COLO829 (cell line): ENCODE measurements at places on chromosomes 6 and 20.

DNA sequence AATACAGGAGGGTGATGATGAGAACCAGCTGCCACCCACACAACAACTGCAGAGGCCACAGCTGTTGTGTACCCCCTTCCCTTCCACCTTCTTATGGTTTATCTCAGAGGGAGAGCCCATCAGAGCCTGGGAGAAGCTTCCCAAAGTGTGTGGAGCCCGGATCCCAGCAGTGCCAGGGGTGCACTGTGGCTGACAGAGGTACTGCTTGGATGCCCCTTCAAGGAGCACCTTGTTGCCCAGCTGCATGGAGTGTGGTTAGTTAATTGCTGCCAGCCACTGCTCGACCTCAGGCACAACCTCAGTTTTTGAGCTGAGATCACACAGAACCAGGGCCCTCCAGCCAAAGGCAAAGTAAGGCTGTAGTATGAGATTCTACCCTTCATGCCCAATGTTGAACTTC, 13.0 kb downstream of the PI3 start:
- DNase-seq: no peak

- peak; percentile 39 for DNase-seq
Measured at GRCh38 chr6:14706378-14706929, 539.4 kb upstream of the JARID2 start.

GRCh38 chr6:46103441-46104115, 26.2 kb upstream of the ENPP4 start:
- DNase-seq: no peak

DNA sequence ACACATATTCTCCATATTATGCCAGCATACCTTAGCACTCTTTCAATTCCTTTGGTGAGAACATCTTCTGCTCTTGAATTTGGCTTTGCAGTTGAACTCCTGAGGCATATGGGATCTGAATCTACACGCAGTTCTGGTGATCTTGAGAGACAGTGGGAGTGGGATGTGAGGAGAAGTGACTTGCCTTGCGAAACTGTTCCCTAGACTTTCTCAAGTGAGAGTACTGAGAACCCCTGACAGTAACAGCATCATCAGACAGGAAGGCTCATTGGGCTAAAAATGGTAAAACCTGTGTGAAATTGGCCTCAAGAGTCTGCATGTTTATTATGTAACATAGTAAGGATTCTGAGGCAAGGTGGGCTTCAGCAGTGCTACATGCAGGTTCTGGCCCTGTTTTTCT, 49.1 kb upstream of the CEP85L start:
- DNase-seq: no peak

DNA sequence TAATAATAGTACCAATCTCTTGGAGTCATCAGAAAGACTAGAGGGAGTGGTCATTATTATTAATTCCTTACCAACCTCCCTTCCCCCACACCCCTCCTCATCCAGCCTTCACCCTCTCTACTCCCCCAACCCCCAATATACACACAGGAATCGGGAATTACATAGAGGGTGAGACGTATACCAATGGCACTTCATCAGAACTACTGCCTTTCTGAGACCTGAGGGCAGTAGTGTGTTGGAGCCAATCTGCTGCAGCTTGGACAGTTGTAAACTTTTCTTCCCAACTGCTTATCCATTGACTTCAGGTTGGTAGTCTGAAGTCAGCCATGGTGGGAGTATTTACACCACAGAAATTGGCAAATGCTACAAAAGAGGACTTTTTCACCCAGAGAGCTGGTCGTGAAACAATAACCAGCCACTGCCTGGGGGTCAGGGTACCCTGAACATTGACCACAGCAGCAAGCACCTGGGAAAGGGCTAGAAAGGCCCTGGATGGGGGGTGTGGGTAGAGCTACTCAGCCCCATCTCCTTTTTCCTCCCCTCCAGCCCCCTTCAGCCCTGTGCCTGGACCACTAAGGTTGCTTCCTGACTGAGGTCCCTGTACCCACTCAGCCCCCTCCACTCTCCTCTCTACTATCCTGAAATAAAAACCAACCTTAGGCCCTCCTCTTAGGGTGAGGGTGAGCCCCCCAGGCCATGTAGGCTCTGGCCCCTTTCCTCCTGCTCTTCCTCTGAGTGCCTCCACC, 161.5 kb downstream of the MRPL14 start:
- DNase-seq: no peak

DNA sequence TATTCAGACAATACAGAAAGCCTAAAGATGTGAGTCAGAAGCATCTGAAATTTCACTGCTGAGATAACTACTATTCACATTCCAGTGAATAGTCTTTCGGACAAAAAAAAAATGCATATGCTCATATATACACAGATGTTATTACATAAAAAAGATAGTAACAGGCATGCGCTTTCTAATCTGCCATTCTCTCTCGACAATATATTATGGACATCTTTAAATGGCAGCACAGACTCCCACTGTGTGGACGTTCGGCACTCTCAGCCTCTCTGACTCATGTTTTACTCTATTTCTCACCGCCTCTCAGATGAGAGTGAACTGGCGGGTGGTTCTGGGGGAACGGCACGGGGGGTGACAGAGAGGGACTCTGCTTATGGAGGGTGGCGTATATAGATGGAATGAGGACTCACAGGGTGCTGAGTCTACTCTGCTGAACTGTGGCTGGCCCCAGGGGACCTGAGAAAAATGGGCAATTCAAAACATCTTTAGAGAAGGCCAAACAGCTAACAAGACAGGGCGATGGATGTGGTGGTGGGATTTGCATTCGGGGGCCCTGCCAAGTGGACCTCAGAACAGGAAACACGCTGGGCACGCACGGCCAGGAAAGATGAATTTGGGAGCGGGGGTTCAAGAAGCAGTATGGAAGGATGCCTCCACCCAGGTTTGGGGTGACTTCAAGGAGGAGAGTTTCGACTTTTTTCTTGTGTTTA, 68.9 kb downstream of the MDGA1 start:
- DNase-seq: peak; percentile 36

DNA sequence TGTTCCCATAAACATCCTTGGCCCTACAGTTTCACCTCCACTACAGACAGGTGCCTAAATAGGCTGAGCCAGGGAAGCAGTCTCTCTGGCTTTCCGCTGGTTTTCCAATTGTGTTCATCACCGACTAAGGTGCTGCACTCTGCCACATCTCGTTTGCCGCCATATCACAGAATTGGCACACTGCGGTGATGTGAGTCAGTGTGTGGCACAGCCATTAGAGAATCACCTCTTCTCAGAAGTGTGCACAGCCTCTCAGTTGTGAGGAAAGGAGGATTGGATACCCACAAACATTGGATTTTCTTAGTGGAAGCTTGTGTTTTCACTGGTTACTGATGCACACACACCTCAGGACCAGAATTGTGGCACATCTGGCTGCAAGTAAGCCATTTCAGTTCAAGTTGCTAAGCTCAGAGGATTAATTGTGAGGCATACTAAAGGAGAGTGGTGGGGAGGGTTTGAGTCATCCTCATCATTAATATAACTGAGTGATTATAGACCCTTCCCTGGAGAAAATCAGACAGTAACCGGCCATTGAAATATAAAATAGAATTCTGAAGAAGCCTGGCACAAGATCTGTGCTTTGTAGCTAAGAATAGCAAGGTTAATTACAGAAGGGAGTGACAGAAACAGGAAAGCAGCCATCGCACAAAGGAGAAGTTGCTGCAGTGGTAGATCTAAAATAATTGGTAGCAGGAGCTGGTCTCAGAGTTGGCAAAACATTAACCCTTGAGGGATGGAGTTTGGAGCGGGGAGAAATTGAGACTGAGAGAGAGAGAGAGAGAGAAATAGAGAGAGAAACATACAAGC, 506.9 kb downstream of the LMBRD1 start:
- no peak for DNase-seq

GRCh38 chr20:39016041-39016440, 53.9 kb downstream of the DHX35 start:
- DNase-seq: no peak

GRCh38 chr6:43318011-43318410, 9.4 kb upstream of the CRIP3 start:
- no peak for DNase-seq

DNA sequence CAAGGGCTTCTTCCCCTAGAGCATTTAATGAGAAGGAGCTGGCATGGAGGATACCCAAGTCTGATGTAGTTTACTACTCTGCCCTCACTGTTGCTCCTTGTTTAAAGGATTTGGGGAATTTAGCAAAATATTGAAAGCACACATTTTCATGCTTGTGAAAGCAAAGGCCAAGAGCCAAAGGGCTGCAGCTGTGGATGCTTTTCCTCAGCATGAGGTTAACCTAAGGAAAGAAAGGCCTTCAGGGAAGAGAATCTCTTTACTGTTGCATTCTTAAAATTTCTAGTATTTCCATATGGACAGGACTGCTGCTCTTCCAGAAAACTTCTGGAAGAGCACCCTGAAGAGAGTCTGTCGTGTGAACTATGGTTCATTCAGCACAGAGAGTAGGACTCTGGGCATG, 45.9 kb upstream of the SASH1 start:
- no peak for DNase-seq

- no peak for DNase-seq
Measured at GRCh38 chr6:2162079-2162445, 83.3 kb downstream of the GMDS start.

DNA sequence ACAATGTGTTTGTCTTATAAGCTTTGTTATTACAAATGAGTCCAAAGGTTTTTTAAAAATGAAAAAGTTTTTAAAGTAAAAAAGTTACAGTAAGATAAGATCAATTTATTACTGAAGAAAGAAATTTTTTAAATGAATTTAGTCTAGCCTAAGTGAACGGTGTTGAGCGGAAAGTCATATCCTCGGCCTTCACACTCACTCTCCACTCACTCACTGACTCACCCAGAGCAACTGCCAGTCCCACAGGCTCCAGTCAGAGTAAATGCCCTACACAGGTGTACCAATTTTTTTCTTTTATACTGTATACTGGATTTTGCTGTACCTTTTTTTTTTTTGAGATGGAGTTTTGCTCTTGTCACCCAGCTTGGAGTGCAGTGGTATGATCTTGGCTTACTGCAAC, 42.7 kb upstream of the AGPAT4 start:
- no peak for DNase-seq

GRCh38 chr6:159378411-159379328, 209.5 kb downstream of the FNDC1 start:
- no peak for DNase-seq

DNA sequence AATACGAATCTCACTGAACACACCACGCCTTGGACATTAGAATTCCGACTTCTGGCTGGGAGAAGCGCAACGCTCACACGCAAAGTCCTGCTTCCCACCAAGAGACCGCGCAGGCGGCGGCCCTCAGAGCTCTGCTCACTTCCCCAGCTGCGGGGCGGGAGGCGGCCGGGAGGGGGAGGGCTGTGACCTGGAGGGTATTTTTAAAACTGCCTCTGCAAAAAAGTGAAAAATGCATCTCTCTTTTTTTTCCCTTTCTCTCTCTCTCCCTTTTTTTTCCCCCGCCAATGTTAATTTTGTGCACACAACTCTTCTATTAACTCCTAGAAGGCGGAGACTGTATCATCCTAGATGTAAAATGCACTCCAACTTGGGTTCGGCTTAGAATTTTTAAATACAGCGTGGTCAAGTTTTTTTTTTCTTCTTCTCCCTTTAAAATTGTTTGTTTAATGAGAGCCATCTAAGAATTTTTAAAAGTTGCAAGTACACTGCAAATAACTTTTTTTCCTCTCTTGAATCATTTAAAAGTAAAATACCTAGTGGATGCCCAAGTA, 66.4 kb downstream of the STX11 start:
- DNase-seq: no peak

DNA sequence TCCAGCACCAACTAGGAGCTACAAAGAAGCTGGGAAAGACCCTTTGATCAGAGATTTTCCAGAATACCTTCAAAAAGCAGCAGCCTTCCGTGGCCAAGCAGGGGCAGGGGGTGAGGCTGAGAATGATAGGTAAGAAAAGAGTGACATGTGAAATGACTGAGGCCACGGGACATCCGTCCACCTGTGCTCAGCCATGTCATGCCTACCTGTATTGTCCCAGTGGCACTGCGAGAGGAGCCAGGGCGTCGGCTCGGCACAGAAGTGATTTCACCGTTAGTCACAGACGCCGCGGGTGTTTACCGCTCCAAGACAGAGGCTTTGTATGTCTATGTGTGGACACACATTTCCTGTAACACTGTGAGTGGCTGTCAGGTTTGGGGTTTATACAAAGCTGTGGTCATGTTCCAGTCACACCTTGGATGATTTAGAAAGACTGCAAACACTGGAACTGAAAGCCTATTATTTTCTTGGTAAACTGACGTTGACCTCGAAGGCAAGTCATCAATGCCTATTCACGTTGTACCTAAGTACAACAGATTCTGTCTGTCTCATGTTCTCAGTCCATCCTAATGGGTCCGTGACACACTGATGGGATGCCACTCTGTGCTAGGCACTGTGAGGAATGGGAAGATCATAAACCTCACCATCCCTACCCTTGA, 32.1 kb upstream of the JAG1 start:
- no peak for DNase-seq

DNA sequence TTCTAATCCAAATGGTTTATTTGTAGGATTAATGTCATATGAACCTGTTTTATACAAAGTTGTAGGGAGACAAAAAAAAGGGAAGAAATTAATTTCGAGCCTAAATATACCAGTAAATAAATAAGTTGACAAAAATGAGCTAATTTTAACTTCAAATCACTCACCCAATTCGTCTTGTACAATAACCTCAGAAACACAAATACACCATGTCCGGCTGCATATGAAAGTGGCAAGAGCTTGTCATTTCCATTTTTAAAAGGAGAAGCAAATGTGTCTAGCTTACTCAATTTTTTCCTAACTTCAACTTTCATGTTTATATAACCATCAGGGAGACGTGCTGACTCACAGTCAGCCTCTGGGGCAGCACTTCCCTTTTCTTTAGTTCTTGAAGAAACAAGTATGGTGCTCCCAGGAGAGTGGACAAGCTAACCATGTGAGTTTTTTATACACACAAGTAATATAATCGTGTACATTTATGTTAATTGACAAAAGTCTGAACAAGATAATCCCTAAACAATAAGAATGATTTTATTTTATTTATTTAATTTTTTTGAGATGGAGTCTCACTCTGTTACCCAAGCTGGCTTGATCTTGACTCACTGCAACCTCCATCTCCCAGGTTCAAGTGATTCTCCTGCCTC, 55.5 kb upstream of the SGK1 start:
- peak; percentile 44 for DNase-seq

DNA sequence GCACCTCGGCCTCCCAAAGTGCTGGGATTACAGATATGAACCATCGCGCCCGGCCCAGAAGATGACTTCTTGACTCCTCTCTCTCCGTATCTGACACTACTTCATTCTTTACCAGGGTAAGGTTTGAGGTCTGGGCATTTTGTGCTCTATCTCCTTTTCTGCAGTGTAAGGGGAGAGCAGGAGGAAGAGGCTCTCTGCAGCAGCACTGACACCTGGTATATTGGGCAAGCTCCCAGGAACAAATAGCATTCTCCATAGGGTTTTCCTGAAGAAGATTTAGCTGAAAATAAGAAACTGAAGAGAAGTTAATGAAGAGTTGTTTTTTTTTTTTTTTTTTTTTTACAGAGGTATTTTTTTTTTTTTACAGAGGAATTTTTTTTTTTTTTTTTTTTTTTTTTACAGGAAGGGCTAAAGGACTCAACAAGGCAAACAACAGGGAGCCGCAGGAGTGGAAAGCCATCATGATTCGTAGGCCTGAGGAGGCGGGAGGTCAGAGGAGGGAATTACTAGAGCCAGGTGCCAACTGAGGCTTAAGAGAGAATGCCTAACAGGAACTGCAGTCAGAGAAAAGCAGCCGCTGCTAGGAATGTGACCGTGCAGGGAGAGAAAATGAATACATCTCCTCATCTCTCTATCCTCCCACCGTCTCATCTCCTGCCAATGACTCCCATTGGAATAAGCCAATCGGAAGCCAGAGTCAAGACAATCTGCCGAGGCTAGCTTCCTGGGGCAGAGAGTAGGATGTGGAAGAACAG, 34.7 kb upstream of the ADGRF4 start:
- no peak for DNase-seq
